Dermis blood vessel endothelial cell (primary cell): ENCODE measurements at places on chromosomes 2 and 18.

DNA sequence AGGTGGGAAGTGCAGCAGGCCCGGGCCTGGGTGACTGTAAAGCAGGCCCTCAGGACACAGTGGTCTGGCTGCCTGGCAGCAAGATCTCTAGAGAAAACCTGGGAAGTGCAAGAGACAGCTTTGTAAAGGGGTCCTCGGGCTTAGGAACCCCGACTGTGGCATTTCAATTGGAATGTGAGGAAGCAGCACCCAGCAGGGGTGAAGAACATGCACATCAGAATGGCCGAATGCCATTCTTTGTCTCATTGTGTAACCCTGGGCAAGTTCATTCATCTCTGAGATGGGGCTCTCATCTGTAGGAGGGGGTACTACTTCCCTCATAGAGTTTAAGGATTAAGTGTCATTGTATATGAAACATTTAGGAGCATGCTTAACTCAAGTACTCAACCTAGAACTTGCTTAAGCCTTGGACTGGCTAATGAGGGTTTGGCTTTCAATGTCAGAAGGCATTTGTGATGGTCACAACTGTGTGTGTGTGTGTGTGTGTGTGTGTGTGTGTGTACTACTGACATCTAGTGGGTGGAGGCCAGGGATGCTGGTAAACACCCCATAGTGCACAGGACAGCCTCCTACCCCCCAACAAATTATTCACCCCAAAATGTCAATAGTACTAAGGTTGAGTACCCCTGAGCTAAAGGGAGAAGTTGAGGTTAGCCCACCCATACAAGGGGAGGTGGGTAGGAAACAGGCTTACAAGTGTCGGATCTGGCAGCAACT lies 29.3 kb downstream of the MEX3C start:
- no peak for DNase-seq

GRCh38 chr18:57022716-57023115 lies 124.2 kb upstream of the BOD1L2 start:
- DNase-seq = no peak

DNA sequence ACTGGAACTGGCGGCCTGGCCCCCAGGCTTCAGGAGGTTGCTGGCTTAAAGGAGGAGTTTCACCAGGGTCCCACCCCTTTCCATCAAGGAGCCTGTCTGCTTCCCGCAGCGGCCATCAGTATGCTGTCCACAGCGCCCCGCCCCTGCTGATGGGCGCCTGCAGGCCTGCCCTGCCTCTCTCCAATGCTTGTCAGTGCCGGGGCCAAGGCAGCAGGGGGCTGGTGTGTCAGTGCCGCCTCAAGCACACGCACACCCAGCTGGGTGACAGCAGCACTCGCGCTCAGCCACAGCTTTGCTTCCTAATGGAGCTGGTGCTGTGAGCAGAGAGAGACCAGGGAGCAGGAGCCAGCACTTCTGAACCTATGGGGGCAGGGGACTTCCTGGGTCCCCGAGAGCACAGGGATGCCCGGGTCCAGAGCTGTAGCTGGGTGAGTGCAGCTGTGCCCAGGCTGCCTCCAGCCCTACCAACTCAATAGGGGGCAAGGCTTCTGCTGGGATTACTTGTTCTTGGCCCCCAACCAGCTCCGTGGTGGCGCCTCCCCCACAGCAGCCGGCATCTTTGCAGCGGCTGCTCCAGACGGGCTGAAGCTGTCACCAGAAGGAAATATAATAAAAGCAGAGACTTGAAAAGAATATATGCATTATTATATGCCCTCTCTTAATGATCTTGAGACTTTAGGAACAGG lies 377.2 kb upstream of the LRATD1 start:
- DNase-seq = no peak

GRCh38 chr18:3481696-3482210 lies 31.8 kb downstream of the TGIF1 start:
- DNase-seq = peak; percentile 53

GRCh38 chr18:77899972-77900754 lies 650.5 kb downstream of the GALR1 start:
- peak; percentile 64 for DNase-seq

DNA sequence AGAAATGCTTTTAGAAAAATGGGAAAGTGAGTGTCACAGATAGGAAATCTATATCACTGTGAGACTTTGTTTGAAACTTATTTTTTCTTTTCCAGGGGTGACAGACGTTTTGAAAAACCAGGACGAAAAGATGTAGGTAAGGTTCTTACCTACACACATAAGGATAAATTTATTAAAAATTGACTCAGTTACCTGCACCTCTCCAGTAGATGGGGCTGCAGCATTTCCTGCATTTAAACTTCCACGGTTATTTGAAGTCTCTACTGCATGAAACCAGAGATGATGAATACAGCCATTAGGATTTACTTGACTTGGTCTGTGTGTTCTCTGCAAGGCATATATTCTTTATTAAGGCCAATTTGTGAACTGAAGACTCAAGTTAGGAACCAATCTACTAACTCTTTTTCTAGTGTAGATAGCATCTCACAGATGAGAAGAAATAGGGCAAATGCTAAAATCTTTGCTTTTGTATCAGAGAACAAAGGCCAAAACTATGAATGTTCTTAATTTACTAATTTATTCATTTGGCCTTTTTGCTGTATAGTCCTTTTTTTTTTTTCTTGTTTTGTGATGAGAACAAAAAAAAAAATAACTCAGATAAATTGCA lies 15.0 kb downstream of the KCNJ13 start:
- peak; percentile 68 for DNase-seq

DNA sequence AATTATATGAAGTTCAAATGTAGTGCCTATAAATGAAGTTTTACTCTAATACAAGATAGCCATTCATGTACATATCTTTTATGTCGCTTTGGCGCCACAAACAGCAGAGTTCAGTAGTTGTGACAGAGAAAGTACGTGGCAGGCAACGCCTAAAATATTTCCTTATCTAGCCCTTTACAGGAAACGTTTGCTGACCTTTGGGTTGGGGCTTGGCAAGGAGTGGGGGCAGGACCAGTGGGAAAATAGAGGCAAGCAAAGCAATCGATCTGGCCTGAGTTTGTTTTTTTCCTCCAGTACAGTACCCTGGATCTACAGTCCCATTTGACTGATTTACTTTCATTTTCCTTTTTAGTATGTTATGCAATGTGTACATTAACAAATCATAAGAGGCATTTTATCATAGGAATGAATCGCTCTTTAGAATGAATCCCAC lies 13.1 kb downstream of the CCDC68 start:
- peak; percentile 54 for DNase-seq

DNA sequence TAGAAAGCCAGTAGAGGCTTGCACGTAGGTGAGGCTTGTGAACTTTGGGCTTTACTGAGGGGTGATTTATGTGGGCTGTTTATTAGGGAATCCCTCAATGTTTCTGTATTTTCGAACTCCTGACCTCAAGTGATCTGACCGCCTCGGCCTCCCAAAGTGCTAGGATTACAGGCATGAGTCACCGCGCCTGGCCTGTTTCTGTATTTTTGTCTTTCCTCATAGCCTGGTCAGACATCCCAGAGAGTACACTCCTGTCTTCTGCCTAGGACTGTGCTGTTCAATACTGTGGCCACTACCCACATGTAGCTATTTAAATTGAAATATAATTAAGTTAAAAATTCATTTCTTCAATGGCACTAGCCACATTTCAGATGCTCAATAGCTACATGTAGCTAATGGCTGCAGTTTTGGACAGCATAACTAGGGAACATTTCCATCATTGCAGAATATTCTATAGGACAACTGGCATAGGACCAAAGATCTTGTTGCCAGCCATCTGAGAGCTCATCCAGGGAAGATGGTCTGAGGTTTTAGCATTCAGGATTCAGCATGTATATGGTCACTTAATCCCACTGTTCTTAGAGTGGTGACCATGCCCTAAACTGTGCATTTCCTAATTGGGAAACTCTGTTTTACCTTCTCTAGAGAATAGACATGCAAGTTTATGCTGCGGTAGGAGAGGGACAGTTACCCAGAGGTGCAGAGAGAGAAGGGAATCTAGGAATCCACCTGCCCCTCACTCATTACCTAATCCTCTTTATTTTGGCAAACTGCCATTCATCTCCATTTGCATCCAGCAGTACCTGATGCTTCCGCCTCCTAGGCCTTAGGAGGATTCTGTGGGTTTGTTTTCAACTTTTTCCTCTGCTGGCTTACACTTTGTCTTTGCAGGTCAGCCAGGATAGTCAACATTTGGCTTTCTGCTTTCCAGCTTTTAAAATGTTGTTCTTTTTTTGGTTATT lies 64.4 kb downstream of the LCLAT1 start:
- DNase-seq = no peak

GRCh38 chr2:226362980-226363379 lies 436.6 kb downstream of the IRS1 start:
- DNase-seq = no peak

GRCh38 chr2:189599245-189599644 lies 18.7 kb upstream of the SLC40A1 start:
- no peak for DNase-seq

GRCh38 chr18:2482706-2483475 lies 88.4 kb downstream of the METTL4 start:
- no peak for DNase-seq

GRCh38 chr2:53629001-53629400 lies 138.6 kb upstream of the CHAC2 start:
- no peak for DNase-seq
